Stimulated activated memory B cell treated with anti-CD40 and anti-IgM and Interleukin-4, amounts not matched to agents 10 μg/mL and 1 μg/mL and 100 μg/mL, for 72 hours (primary cell): ENCODE measurements at places on chromosomes 4 and X.

DNA sequence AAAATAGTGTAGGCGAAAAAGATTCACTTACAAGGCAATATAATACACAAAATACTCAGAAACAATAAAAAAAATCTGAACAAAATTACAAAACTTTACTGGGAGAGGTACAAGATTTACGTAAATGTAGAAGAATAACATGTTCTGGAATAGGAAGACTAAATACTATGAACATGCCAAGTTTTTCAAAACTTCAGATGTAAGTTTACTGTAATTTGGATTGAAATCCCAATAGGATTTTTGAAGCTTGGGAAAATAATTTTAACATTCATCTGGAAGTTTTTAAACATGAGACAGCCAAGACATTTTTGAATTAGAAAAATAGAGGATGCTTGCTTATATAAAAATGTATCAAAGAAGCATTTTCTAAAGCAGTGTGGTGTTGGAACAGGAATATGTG is 30.5 kb upstream of the CT83 start:
- no peak for ATAC-seq

GRCh38 chrX:151711787-151712186 is 4.0 kb upstream of the FATE1 start:
- ATAC-seq, result no peak

GRCh38 chr4:82380344-82380743 is 6.6 kb upstream of the HNRNPD start:
- no peak for ATAC-seq

GRCh38 chr4:153024466-153024865 is 88.3 kb downstream of the FHDC1 start:
- no peak for ATAC-seq

DNA sequence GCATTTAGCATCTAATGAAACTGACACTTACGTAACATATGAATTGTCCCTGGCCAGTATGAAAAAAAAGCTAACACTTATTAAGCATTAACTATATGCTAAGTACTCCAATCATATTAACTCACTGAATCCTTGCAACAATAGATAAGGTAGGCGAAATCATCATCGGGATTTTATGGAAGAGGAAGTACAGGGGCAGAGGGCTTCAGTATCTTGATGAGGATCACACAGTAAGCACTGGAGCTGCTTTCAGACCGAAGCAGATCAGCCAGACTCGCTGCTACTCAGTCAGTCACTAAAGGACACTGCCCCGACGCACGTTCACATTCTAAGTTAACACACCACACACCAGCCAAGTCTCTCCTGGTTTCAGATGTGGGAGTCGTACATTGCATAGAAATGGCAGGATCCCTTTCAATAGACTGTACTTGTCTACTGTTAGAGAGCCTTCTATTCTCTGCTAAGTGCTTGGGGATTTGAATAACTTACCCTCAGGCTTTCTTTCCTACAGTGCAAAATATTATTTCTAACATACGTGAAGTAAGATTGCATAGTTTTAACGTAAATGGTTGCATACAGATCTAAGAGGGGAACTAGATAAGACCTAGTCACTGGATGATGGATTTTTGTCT is 540.2 kb upstream of the TENM3 start:
- no peak for ATAC-seq

- no peak for ATAC-seq
These were observed 18.8 kb downstream of the SPACA5 start for GRCh38 chrX:48025561-48025960.

GRCh38 chr4:176981074-176981473 is 188.4 kb upstream of the VEGFC start:
- ATAC-seq, result no peak

GRCh38 chr4:95293014-95293413 is 255.8 kb downstream of the UNC5C start:
- no peak for ATAC-seq

DNA sequence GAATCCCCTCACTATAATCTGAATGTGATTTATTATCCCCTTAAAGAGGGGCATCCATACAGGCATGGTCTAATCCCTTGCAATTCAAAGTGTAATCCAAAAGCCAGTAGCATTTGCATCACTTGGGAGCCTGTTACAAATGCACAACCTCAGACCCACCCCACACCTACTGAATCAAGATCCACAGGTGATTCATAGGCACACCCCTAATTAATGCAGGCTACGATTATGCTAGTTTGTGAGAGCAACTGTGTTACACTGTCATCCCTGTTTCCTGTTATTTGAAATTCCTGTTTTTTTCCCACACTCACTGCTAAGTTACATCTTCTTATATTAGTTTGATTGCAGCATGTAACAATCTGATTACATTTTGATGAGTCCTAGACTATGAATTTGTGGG is 120.0 kb downstream of the RAB28 start:
- no peak for ATAC-seq

DNA sequence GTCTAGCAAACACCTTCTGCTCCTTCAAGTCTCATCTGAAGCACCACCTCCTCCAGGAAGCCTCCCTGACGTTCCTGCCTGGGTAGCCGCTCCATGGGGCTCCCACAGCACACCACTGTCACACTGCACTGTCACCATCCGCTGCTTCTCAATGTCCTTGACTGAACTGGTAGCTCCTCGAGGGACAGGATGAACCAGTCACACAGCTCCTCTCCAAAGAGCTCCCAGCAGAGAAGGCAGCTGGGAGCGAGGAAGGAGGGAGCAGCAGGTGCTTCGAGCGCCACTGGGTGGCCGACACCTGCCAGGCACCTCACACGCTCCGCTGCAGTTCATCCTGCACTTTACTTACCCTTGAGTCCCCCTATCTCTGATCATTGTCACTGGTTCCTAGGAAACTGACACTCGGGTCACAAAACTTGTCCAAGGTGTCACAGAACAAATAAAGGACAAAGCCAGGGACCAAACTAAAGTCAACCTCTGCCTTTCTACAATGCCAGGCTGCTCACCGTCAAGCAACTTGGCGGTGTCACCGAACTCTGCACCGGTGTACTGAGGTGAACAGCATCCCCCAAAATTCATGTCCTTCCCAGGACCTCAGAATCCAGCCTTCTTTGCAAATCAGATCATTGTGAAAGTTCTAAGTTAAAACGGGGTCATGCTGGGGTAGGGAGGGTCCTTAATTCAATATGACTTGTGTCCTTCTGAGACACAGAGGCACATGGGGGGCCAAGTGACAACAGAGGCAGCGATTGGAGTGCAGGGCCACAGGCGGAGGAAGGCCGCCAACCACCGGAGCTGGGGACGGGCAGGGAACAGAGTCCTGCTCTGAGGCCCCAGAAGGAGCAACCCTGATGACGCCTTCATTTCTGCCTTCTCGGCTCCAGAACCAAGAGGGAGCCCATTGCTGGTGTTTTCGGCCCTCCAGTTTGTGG is 5.5 kb upstream of the S100P start:
- ATAC-seq, result no peak

- ATAC-seq, result no peak
These were observed 80.9 kb downstream of the KDM6A start for GRCh38 chrX:44953734-44954502.

DNA sequence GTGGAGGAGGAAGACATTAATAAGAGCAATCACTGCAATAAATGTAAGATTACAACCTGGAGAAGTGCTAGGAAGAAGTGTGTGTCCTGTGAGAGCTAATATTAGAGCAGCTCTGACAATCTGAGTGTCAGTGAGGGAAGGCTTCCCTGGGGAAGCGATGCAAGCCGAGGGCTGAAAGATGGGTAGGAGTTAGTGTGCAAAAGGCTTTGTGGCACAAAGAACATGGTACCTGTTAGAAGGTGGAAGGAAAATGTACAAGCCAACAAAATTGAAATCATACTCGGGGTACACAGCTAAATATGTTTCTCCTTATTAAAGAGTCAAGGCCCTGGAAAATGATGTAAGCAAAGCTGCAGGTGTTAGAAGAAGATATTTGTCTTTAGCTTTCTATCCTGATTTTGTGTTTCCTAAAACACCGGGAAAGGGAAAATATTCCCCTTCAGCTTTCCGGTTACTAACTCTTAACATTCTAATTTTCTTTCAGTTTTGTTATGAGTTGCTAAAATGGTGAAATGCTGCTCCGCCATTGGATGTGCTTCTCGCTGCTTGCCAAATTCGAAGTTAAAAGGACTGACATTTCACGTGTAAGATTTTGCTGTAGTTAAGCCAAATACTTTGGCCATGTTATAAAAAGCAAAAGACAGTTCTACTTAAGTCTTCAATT is 808 bp downstream of the THAP6 start:
- no peak for ATAC-seq

DNA sequence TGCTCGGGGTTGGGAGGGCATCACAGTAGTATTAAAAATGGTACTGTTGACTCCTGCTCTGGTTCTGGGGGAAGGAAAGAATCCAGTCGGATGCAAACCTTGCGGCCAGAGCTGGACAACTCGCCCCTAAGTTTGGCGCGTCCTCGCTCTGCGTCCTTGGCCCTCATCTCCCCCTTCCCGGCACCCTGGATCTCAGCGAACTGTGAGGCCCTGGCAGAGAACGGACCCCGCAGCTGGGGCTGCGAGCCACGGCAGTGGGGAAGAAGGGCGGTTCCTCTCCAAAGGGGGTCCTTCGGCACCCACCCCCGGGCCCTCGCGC is 14.0 kb downstream of the ARHGEF6 start:
- ATAC-seq, result no peak

GRCh38 chr4:175560604-175561003 is 251.5 kb downstream of the GPM6A start:
- ATAC-seq, result no peak

DNA sequence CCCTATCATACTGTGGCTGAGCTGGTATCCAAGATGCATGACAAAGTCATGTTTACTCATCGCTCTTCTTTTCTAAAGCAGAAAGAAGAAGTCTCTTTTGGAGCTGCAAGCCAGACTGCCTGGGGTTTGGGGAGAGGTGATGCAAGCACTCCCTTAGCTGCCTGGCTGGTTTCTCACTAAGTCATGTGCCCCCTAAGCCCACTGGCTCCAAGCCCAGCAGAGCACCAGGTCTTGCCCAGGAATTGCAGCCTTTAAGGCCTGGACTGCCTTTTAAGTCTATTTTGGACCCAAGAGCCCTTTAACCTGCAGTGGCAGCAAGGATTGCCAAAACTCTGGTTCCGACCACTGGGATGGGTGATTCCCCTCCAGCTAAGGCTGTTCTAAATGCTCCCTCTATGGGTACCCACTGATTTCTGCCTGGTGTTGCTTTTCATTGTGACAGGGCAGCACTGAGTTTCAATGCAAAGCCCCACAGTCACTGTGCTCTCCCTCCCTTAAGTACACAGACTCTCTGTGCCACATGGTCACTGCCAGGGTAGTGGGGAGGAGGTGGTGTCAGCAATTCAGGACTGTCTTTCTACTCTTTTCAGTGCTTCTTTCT is 548.6 kb downstream of the TLL1 start:
- ATAC-seq, result no peak

DNA sequence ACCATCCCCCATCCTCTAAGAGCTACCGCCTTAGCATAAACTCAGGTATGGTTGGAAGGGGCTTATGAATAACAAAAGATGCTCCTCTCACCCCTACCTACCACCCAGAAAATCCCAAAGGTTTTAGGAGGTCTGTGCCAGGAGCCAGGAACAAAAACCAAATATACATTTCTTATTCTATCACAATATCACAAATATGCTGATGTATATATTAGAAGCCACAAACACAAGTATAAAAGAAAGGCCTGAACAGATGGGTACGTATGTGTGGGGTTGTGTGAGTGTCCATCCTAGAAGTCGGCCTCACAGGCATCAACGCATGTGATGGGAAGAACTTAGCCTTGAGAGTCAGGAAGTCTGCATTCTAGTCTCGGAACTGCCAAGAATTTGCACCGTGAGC is 8.7 kb upstream of the ANXA5 start:
- no peak for ATAC-seq

DNA sequence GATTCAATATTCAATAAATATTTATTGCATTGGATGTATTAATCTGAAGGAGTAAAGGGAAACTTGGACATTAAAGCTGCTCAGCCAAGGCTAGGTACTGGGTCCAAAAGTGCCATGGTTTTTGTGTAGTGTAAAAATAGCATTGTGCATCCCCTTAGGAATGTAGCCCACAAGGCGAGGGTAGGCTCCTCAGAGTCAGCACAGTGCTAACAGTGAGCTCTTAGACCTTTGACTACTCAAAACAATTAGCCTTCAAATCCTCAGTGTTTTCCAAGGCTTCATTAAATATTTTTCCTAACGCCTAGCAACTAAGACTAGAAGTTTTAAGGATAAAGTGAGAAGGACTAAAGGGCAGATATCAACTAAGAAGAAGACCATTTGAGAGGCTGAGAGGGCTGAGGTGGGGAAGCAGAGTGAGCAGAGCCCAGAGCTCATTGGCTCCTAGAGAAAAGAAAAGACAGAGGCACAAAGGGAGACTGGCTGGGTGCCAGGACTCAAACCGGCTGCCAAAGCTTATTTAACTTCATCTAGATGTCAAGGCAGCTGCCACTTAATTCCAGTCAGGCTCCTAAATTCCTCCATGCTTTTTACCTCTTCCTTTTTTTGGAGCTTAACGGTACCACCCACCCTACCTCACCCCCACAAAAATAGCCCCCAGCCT is 17.0 kb downstream of the PRKG2 start:
- no peak for ATAC-seq

DNA sequence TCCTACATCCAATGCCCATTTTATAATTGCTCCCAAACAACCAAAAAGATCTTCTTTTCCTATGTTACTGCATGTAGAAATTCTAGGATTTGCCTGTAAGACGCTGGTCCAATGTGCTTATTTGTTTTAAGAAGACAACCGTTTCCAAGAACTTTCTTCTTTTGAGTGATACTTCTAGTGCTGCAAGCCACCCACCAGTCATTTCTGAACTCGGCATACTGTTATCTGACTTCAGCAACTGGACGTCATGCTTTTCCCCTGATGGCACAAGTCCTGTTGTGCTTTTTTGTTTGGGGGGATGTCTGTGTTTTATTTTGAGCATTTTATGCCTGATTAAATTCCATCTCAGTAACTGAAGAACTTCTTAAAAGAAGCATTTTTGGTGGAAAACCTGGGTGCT is 16.0 kb upstream of the RAP1GDS1 start:
- no peak for ATAC-seq

DNA sequence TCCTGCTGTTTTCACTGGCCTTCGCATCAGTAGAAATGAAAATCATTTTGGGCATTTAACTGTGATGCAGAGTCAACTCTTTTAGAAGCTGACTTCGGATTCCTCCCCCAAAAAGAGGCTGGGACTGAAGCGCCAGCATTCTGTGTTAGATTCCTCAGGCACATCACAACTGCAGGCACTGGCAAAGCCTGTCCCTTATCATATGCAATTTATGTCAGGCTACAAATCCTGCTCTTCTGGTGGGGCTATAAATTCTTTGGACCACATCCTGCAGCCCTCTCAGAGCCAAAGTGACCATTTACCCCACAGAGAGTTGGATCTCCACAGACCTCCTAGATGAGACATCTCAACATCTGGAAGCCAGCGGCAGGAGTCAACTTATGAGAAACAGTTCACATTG is 138.4 kb downstream of the CBR4 start:
- ATAC-seq, result no peak

GRCh38 chr4:78001531-78001930 is 55.6 kb upstream of the FRAS1 start:
- no peak for ATAC-seq
